ENCODE measurements at places on chromosomes 6 and 20.

- DNase-seq = peak; percentile 65
Observed at GRCh38 chr6:12490904-12491571, 200.9 kb downstream of the EDN1 start.

DNA sequence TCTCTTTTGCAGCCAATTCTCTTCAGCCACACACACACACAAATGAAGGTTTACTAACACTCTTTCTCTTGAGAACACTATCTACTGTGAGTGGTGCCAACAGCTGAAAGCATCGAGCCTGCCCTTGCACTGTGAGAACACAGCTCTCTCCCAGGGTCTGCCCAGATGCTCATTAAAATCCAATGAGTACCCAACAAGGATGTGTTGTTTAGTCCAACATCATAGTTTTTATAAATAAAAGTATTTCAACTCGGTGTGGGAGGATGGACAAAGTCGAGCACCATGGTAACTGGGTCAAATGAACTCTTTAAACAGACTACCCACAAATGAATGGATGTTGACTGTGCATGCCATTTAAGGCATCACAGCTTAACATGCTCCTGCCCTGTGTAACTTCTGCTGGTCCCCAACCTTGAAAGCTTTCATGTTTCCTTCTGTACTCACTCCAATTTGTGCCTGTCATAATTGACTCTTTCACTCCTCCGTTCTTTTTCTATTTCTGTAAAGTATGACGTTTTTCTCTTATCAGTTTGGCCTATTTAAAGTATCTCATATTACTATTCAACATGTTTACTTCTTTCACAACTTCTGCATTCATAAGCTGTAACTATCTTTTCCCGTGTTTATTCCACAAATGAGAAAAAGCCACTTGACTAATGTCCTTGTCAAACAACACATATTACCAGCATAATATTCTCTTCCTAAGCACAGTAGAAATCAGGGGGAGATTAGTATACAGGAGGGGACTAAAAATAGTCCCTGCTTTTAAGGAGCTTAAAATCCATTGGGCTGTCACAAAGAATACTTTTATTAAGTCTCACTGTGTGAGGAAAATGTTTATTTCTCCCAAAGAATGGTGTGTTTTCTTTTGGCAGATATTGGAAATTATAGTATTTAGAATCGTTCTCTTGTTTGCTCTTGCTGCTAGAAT is 215.4 kb downstream of the RFPL4B start:
- DNase-seq = no peak

GRCh38 chr6:35248300-35248699 is 11.2 kb upstream of the ZNF76 start:
- DNase-seq = no peak

- DNase-seq = no peak
Observed at GRCh38 chr6:29705389-29706231, 17.6 kb upstream of the HLA-F start.

DNA sequence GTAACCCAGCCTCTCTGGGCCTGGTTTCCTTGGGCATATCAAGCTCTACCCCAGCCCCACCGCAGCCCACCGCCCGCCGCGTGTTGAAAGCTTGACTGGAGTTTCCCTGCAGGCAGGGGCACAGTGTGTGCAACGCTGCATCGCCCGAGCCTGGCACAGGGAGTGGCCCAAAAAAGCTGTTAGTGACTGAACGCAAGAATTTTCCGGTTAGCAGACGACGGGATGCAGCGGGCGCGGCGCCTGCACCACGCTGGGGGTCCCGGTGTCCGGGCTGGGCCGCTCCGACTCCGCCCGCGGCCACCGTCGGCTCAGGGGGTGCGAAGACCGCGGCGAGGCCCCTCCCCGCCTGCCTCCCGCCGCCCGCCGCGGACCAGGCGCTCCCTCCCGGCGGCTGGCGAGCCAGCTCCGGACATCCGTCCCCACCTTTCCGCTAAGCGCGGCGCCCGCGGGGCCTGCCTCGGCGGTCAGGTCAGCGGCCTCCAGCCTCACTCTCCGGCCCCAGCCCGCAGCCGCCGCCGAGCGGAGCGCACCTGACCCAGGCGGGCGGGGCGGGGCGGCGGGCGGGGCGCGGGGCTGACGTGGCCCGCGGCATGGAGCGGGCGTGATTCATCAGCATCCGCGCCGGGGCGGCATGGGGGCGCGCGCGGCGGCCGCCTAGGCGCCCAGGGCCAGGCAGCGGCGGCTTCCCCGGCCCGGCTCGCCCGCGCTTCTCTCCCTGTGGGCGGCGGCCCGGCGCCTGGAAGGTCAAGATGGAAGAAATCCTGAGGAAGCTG is at the start of gene ARFGEF3:
Gene ARFGEF3, plus strand, starts transcription at position 602 of the 773 bp plus-strand sequence. Its CDS starts 148 bp downstream, at position 750.
- DNase-seq = no peak

GRCh38 chr20:10508060-10508459 is 73.0 kb downstream of the SLX4IP start:
- no peak for DNase-seq

DNA sequence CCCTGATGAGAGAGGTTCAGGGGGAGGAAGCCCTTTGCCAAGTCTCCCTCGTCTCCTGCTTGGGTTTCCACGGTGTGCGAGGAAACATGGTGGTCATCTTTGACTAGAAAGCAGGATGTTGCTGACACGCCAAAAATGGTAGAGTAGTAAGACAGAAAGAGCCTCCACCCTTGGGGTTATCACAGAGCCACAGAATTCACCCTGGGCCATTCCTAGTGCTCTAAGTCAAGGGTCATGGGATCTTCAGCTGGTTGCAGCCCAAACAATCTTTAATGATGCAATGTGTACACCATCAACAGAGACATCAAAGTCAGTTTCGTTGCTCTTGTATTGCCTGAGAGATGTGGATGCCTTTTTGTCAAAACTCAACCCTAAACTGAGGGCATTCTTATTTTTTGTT is 201.9 kb downstream of the LY86 start:
- DNase-seq = no peak

DNA sequence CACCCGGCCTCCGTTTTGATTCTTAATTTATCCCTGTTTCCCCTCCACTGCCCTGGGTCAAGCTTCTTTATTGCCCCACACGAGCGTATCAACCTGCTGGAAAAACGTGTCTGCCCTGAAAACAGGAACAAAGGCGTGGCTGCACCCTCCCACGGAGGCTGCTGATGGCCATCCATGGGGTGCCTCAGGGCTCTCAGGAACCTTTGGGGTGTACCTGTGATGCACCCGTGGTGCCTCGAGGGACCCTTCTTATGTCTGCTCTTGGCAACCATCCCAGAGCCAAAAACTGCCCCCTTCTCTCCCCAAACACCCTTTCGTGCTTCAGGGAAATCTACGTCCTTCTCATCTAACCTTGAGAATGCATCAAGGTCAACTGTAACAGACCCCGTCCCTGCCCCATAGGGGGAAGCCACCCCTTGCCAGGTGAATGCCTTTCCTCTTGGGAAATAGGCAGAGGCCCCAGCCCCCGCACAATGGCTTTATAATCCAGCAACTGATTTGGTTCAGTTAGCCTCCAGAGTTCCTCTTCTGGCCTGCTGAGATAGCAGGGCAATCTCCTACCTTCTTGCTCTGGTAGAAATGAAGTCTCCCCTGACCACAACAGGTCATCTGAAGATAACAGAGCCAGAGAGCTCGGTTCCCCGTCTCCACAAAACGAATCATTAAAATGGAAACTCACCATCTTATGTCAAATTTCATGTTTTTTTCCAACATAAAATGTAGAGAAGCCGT is 29.4 kb downstream of the PSMG4 start:
- DNase-seq = no peak

- no peak for DNase-seq
Observed at GRCh38 chr6:5278565-5279120, 17.3 kb downstream of the FARS2 start.

DNA sequence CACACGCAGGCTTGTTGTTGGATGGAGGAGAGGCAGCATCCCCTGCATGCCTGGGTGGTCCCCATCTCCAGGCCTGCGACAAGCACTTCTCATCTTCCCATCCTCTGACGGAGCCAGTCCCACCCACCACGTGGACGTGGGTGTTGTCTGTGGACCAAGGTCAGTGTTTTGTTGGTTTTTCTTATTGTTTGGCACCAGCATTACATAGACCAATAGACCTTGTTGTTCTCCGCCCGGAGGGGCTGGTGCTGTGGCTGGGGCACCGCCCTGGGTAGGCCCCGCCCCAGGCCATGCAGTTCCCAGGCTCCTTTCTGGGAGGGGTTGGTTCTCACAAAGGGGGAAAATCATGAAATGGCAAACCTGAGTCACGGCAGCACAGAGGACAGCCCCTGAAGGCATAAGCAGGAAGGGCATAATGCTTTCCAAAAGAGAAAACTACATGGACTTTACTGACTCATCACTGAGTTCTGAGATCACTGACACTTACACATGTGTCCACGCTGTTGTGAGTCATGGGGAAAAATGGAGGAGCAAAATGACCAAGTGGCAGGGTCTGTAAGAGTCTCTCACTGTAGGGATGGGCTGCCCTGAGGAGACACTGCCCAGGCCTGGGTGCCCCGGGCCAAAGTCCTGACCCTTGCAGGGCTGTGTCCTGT is 90.8 kb downstream of the THBS2 start:
- DNase-seq = peak; percentile 89
